Mesenteric fat pad (tissue), 1 donor: ENCODE measurements at places on chromosomes 1 and 21.
A peak's percentile ranks its signal among the peaks of the same experiment; 100 is the strongest.

GRCh38 chr1:215970406-215970805 is 403.3 kb downstream of the KCTD3 start:
- DNase-seq = no peak

DNA sequence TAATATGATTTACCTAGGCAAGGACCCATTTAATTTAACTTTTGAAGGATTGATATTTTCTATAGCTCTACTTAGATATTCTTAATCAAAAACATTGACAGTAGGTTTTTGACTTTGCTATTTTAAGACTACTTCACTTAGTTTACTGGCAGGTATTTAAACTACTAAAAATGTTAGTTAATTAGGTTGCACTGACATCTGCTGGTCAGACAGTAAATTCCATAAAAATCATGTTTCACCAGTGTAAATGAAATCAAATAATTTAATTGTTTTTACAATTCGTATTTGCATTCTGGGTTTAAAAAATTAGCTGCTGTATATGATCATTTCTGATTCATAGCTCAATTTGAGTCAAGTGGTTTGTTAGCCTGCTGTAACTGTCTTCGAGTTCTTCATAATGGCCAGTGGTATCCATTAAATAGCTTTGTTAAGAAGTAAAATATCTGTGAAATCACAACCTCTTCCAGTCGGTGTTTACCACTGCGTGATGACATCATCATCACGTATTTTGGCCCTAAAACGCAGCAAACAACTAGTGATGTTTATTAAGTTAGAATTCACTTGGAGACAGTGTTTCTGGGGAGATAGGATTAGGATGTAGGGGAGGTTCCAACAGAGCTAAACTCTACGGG is 26.2 kb downstream of the EXTL2 start:
- DNase-seq = no peak

DNA sequence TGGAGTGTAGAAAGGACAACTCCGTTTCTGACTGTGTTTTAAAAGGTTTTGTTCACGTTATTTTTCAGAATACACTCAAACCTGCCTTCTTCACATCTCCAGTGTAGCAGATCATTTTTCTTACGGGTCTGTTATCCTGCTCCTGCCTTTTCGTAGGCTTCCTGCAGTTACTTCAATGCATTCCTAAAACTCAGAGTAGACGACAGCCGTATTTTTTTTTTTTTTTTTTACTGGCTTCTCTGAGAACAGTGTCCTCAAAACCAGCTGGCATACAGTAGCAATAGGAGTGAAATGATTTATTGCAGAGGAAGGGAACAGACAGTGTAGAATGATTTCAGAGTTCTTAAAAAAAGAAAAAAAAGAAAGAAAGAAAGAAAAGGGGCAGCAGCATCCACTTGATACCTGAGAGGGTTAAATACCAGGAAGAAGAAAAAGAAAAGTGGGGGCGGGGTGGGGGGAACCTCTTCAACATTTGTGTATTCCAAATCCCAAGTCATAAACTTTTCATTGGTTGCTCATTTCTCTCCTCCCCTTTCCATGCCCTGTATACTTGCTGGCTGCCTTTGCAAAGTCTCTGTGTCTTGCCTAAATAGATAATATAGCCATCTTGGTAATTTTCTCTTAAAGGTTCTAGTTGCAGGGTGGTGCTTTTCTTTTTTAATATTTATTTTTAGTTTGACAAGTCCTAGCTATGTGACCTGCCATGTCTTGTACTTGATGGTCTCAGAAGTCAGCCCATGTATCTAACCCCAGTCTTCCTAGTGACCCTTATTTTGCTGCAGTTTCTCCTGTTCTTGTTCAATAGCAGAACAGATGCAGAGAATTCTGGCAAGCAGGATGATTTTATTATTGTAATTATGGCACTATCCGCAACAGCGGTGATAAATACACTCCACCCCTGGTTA is 2.8 kb downstream of the TGFB2 start:
- DNase-seq = no peak

DNA sequence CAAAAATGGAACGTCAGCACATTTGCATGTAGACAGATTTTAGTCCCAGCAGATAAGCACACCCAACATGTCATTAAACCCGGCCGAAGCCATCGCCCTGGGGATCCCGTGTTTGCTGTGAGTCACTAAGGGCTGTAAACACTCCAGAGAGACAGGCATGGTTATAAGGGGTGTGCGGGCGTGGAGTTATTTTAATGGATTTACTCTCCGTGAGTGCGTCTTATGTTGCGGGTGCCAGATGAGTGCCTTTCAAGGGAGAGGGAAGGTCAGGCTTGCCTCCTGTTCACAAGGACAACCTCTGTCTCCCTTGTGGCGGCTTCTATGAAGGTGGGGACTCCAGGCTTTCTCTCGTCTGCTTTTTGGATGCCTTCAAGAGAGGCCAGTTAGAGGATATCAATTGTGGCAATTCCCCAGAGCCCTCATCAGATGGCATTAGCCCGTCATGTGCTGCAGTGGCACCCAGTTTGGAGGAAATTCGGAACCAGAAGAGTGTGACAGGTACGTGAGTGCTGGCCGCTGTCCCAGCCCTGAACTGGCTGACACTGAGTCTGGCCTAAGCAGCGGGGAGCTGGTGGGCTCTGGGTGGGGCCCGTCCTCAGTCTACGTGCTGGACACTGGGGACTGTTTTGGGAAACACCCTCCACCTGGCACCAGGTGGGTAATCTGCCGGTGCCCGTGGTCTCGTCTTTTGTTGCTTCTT is 223.8 kb upstream of the TMEM51 start:
- no peak for DNase-seq

- DNase-seq = no peak
These were observed 71.4 kb downstream of the SLC44A5 start for GRCh38 chr1:75539230-75540116.

GRCh38 chr1:56501888-56502287 is 77.5 kb downstream of the PLPP3 start:
- DNase-seq = no peak

GRCh38 chr1:156813750-156814570 is 2.7 kb downstream of the SH2D2A start:
- DNase-seq = peak; percentile 89

DNA sequence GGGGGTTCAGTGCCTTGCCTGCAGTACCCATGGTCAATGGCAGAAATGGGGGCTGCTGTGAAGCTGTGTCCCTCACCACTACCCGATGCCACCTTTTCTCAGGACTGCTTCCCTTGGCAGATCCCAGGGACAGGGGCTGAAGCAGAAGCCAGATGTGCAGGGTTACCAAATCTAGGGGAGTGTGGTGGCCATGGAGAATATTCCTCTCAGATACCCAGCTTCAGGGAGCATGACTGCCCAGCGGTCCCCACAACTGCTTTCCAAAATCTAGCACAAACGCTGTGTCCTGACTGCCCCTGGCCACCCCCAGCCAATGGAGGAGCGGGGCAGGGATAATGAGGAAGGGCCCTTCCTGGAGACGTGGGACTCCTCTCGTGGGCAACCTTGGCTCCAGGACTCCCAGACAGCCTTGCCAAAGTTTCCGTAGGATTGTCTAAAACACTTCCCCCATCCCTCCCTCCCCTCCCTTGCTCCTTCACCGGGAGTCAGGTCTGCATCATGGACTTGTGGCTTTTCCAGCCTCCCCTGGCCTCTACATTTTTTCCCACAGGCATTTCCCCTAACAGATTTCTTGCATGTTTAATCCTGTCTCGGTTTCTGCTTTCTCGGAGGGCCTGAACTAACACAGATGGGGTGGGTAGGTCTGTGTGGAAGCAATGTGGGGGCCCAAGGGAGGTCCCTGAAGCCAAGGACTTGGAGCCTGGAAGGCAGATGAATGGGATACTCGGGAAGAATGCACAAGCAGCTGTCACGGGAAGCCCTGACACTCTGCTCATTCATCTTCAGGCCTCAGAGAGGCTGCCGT is 80.5 kb downstream of the OMA1 start:
- no peak for DNase-seq

DNA sequence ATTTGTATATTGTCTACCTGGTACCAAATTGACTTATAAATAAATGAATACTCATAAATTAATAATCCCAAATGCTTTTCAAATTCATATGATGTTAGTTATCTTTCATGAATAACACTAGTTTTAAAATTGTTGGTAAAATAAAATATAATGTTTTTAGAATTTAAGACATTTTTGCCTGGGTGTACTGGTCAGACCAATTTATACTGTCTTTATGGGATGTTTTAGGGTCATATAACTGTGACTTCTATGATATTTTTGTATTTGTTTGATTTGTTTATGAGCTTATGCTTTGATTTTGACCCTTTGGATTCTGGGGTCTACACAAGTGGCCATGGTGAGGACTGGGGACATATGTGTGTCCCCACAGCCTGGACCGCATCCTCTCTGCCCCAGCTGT is 54.1 kb upstream of the KLHDC7A start:
- no peak for DNase-seq

DNA sequence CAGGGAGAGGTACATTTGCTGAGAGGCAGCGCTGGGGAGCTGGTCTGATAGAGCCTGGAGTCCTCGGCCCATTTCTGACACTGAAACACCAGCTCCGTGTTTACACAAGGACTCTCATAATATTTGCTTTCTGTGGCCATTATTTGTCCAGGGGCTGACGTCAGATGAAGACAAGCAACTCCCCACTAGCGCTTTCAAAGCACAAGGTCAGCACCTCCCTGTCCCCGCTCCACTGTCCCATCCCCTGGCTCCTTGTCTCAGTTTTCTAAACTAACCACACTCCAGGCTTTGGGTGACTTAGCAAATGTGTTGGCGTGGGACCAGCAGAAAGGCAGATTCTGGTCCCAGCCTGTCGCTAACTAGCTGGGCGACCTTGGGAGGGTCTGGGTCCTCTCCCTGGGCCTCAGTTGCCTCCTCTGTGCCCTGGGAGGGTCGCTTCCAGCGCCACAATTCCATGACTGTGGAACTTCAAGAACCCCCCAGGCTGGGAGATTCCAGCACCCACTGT is 37.4 kb upstream of the ZBTB40 start:
- peak; percentile 49 for DNase-seq
